ENCODE measurements at places on chromosomes 12 and 14.

DNA sequence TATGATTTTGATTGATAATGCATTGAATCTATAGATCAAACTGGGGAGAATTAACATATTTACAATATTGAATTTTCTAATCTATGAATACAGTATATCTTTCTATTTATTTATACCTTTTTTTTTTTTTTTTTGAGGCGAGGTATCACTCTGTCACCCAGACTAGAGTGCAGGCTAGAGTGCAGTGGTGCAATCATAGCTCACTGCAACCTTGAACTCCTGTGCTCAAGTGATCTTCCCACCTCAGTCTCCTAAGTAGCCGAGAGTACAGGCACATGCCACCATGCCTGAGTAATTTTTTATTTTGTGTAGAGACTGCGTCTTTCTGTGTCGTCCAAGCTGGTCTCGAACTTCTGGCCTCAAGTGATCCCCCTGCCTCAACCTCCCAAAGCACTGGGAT, 20.4 kb downstream of the LTBR start:
- no peak for DNase-seq

- DNase-seq, result no peak
Observed at GRCh38 chr12:51888316-51889215, 663 bp downstream of the ANKRD33 start.

DNA sequence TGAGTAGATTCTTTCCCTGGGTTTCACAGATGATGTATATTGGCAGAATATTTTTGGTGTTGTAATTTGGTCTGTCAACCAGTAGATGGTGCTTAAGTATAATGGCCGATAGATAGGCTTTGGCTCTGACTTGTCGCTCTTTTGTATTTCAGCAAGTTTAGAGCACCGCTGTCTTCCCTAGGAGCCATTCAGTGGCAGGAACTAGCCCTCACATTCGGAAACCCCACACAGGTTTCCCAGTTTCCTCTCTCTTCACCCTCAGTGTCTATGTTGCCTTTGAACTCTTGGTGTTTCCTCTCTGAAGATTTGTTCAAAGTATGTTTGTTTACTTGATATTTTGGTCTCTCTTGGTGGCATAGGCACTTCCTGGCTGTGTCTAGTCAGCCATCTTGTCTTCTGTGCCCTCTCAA, 102.2 kb downstream of the GPHN start:
- peak; percentile 16 for DNase-seq

DNA sequence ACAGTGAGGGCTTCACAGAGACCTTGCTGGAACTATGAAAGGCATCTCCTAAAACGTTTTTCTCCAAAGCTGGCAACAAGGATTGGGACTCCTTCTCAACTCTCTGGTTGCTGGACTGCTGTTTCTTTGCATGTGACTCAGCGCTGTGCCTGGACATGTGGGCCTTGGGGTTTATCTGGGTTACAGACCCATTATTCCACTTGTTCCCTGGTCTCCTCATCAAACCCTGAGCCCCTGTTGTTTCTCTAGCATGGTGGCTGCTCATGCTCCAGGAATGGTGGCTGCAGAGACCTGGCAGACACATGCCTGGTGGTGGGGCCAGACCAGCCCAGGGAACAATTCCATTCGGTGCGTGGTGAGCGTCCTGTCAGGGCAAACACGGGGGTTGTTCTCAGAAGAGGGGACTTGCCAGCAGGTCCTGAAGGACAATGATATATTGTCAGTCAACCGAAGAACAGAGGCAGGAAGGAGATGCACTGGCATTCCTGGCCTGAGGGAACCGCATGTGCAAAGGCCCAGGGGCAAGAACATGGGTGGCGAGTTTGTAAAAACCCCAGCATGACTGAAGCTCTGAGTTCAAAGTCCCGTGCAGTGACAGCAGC, 320.1 kb upstream of the RTL1 start:
- no peak for DNase-seq

GRCh38 chr12:108731866-108732461, 646 bp upstream of the CORO1C start:
- peak; percentile 98 for DNase-seq

DNA sequence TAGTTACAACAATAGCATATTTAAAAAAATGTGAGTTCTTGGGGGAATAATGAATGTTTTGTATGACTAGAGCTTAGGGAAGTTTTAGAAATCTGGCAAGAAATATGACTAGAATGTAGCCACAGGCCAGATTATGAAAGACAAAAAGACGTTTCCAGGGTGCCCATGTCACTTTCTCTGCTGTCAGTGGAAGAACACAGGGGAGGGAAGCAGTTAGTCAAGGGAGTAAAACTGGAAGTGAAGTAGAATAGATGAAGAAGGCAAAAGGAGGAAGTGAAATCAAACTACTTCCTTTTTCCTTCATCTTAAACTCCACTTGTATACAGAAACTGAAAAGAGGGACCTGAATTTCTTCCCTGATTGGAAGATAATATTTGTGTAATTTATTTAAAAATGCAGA, 81.2 kb upstream of the ATP2B1 start:
- peak; percentile 69 for DNase-seq

DNA sequence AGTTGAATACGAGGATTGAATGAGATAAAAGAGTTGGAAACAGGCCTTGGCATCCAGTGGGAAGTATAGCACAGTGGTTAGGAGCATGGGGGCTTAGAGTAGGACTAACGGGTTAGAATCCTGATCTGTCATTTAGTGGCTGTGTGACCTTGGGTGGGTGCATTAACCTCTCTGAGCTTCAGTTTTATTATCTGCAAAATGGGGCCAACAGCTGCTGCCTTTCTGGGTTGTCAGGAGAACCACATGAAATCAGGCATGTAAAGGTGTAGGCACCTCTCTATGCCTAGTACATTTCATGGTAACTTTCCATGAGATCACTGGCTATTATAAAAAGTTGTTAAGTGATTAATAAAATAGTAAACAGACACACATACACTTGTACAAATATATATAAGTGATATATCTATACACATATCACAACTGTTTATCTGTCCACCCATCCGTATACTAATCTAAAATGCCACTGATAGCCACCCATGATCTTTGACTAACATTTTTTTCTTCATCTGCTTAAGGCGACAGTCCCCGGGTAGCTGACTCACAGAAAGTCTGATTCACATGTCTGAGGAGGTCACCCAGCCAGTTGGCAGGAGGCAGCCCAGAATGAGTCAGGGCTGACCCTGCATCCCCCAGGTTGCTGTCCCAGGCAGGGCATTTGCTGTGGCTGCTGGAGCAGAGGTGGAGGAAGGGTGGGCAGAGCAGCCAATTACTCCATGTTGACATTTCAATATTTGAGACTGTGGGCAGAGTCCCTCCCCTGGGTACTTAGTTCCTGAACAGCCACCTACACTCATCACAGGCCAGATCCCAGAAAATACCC, 125.6 kb upstream of the NOS1 start:
- DNase-seq, result peak; percentile 50
